ENCODE measurements at places on chromosomes 11 and 22.
A peak's percentile ranks its signal among the peaks of the same experiment; 100 is the strongest.

DNA sequence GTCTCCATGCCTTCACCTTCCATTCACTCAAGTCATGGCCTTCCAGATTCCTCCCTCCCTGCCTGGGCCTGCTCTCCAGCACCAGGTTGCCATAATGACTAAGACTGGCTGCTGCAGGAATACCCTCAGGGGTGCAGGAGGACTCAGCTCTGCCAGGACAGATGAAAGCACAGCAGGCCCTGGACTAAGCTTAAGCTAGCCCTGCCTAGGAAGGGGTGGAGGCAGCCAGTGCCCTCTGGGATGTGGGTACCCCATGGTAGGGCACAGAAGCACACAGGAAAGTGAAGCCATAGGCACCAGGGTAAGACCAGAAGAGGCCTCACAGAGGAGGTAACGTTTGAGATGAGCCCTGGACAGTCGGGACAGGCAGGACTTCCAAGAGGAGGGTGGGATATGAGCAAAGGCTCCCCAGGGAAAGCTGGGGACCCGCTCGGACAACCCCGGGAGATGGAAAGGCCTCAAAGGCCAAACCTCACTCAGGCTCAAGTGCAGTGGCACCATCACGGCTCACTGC, 3.0 kb upstream of the RIN1 start:
- DNase-seq, result no peak

GRCh38 chr22:19483481-19484244, 3.9 kb downstream of the CDC45 start:
- DNase-seq, result no peak

GRCh38 chr22:22463855-22464540, 44.5 kb downstream of the ZNF280B start:
- peak; percentile 40 for DNase-seq

DNA sequence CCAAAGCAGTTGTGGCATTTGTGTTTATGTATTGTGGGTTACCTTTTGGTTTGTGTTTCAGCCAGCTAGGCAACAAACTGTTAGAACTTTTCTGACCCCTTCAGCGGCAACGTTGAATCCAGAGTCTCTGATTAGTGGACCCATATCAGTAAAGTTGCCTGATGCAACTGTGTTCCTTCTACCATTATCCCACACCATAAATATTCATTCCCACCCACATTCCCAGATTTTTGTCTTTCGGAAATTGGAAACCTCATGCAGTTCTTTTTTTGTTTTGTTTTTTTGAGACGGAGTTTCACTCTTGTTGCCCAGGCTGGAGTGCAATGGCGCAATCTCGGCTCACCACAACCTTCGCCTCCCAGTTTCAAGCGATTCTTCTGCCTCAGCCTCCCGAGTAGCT, 30.7 kb upstream of the RBX1 start:
- no peak for DNase-seq

DNA sequence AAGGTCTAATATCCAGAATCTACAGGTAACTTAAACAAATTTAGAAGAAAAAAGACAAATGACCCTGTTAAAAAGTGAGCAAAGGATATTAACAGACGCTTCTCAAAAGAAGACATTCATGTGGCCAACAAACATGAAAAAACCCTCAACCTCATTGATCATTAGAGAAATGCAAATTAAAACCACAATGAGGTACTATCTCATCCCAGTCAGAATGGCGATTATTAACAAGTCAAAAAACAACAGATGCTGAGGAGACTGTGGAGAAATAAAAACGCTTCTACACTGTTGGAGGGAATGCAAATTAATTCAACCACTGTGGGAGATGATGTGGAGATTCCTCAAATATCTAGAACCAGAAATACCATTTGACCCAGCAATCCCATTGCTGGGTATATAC, 67.2 kb downstream of the SLC17A6 start:
- DNase-seq, result no peak

DNA sequence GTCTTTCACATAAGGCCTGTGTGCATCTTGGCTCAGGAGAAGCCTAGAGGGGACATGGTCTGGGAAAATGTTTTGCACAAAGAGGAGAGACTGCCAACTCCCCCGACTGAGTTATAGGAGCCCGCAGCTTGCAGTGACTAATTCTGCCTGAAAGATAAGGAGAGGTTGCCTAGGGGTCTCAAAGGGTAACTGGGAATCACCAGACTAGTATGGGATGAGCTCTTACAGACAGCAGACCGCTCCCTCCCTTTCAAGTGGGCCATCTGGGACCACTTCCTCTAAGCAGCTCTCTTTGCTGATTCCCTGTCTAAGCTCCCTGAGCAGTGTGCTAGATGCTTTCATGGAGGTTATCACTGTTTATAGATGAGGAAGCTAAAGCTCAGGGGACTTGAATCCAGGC, 105.1 kb downstream of the TENM4 start:
- no peak for DNase-seq

DNA sequence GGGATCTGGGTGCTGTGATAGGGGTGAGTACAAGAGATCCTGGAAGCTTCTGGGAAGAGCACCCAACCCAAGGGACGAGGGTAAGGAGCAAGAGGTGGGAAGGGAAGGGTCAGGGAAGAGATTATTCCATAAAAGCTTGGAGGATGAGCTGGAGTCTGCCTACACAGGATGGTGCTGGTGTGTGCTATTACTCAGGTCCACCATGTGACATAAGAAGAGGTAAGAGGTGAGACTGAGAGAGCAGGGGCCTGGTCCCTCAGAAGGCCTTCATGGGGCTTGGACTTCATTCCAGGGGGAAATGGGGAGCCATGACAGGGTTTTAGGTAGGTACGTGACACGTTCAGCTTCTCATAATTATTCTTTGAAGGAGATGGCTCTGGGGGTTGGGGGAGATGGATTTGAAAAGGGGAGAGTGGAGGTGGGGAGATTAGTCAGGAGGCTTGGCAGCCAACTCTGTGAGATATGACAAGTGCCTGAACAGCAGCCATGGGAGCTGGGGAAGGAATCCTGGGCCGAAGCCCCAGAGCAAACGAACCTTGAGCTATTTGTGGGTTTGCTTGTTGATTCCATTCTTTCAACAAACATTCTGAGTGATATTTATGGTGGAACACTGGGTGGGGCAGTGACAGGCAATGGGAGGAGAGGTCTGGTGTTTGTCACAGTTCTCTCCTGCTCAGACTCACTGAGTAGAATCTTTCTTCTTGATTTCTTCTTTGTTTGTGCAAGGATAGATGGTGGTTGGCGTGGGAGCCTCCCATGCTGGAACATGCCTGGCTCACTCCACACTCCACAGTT, 11.2 kb upstream of the NCAM1 start:
- DNase-seq, result no peak

- no peak for DNase-seq
Measured at GRCh38 chr22:35375031-35375430, 5.9 kb upstream of the HMOX1 start.

DNA sequence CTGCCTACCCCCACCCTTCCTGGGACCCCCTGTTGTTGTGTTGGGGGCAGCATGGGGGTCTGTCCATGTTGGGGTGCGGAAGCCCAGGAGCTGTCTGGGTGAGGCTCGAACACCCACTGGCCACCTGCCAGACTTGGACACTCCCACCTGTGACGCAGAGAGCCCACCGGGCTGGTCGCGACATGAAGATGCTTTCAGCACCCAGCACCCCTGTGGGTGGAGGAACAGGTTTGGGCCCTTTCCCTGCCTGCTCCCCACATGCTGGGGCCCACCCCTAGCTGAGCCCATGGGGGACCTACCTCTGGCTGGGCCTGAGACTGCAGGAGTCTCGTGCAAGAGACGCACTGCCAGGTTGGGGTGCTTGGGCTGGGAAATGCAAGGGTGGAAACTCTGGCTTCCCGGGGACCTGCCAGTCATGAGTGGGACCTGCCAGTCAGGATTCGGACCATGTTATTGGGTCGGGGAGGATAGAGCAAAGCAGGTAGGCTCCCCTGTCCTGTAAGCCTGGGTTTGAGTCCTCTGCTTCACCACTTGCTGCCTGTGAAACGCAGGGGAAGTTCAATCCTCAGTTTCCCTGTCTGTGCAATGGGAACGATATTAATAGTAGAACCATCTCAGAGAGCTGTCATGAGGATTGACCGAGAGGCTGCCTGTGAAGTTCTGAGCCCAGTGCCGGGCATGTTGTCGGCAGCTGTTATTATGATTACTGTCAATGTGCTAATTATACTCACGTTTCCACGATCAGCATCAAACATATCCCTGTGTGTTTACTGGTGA, 24.1 kb downstream of the KIAA1671 start:
- DNase-seq, result no peak

GRCh38 chr11:57283231-57283990, 41.3 kb downstream of the TNKS1BP1 start:
- DNase-seq, result no peak

DNA sequence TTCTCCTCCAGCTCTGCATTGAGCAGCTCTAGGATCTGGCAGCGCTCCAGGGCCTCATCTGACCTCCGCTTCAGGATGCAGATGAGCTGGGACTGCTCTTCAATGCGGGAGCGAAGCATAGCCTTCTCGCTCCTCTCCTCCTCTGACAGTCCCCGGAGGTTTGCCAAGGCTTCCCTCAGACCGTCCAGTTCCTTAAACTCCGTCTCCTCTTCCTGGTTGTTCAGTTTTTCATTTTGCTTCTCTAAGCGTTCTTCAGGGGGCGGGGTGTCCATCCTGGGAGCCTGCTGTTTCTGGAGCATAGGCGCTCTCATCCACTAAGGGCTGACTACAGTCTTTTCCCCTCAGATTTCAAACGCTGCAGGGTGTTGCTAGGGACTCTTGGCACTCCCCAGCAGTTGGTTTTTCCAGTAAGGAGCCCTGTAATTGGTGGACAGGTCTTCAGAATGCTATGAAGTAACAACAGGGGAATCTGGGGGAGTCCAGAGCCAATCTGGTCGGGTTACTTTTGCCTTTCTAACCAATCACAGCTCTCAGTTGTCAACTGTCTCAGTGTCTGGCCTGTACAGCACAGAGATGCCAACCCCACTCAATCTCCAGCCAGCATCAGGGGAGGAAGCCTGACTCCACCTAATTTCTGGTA, at the start of gene CCDC89:
Gene CCDC89 (minus strand): TSS at position 376 of the 640 bp plus-strand sequence. CDS start 65 bp downstream, at position 311.
- peak; percentile 88 for DNase-seq

DNA sequence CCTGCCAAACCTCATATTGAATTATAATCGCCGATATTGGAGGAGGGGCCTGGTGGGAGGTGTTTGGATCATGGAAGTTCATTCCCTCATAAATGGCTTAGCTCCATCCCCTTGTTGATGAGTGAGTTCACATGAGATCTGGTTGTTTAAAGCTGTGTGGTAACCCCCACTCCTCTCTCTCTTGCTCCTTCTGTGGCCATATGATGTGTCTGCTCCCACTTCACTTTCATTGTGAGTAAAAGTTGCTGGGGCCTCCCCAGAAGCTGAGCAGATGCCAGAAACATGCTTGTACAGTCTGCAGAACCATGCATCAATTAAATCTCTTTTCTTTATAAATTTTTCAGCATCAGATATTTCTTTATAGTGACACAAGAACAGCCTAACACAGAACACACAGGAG, 929.0 kb upstream of the FAT3 start:
- no peak for DNase-seq

- no peak for DNase-seq
Measured at GRCh38 chr22:30214703-30215407, 31.7 kb downstream of the LIF start.

GRCh38 chr11:61338783-61339489, 5.9 kb downstream of the TKFC start:
- DNase-seq, result no peak

- no peak for DNase-seq
Measured at GRCh38 chr22:46004105-46004866, 27.3 kb upstream of the WNT7B start.

DNA sequence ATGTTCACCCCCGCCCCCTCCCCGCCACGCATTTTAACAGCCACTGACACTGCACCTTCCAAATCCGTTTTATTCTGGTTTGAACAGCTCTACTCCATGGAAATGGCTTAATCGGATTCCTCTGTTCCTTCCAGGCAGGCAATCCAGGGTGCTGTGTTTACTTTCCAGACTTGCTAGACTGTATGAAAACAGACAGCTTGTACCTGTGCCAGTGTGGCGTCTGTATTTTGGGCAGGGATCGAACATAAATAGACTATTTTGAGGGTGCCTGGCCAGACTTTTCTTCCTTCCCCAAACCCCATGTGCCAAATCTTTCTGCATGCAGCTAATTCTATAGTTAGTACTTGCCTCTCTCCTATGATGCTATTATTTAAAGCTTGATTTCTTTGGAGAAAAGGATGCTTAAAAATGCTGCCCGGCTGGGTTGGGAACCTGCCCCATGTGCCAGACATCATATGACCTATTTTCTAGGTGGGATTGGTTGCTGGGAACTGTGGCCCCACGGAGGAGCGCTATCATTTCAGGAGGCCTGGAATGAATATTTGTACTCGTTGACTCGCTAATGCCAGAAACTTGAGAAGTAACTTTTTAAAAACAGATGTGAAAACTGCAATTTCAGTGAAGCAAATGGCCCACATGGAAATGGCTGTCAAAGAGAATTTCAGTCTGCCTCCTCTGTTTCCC, 814.8 kb downstream of the BRD1 start:
- peak; percentile 61 for DNase-seq
